NCI-H524 treated with DMSO at 0.1 percent for 48 hours (cell line): ENCODE measurements at places on chromosomes 5 and 9.

GRCh38 chr9:71725590-71726338 lies 42.5 kb downstream of the CEMIP2 start:
- DNase-seq: peak; percentile 0

- no peak for DNase-seq
Measured at GRCh38 chr5:53100606-53101005, 9.0 kb downstream of the MOCS2 start.

GRCh38 chr5:59528202-59528862 lies 365.2 kb downstream of the PDE4D start:
- no peak for DNase-seq

- no peak for DNase-seq
Measured at GRCh38 chr9:137454145-137454596, 5.0 kb downstream of the NSMF start.

GRCh38 chr5:16976625-16977008 lies 40.5 kb upstream of the MYO10 start:
- no peak for DNase-seq

DNA sequence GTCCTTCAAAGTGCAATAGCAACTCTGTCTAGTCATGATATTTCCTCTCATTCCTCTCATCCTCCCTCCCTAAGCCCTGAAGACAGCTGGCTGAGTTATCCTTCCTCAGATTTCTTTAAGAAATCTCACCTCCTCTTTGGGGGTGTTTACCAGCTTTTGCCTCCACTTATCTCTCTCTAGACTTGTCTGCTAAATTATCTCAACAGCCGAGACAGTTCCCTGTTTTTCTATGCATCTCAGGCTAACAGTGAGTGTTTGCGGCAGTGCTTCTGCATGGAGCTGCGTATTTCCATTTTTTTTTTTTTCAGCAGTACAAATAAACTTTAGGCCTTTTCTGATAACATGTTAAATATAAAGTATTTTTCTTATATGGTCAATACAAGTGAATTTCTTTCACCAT lies 20.9 kb downstream of the KCTD16 start:
- no peak for DNase-seq

- DNase-seq: no peak
Measured at GRCh38 chr5:10985721-10986110, 224.7 kb upstream of the DAP start.

- no peak for DNase-seq
Measured at GRCh38 chr9:131879181-131879910, 139.5 kb upstream of the RAPGEF1 start.

GRCh38 chr5:145852990-145853389 lies 17.8 kb upstream of the PRELID2 start:
- DNase-seq: no peak

GRCh38 chr9:69027355-69028097 lies 8.0 kb upstream of the FXN start:
- no peak for DNase-seq

DNA sequence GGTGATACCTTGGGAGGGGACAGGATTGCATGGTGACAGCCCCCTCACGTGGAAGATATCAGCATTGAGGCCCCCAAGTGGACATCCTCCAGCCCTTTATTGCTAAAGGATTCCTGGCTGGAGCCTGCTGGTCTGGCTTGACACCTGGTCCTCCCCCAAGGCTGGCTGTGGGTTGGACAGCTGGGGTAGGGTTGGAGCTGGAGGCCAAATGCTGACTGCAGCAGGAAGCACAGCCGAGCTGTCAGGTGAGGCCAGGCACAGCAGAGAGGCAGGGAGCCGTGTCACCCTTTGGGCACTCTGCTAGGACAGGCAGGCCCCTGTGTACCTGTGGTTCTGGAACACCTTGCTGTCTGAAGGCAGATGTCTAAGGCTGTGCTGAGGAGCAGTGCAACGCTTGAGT lies 2.2 kb downstream of the CACFD1 start:
- no peak for DNase-seq

DNA sequence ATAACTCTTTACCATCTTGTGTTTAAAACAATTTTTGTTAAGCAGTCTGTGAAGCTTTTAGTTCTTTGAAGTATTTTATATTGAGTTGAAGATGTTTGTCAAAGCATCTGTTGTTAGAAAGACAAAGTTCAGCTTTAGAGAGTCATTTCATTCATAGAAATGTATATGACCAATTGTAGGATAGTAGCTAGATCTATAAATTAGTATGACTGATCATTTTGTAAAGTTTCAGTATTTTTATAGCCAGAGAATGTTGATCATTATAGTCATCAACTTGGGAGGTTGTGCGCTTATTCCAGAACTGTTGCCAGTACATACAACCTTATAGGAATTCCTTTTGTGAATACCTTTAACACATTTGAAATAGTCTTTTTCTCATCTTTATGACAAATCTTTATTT lies 5.2 kb downstream of the NIPBL start:
- DNase-seq: no peak

GRCh38 chr9:131657940-131658339 lies 81.9 kb downstream of the RAPGEF1 start:
- no peak for DNase-seq

GRCh38 chr5:134215757-134216156 lies 10.1 kb downstream of the PPP2CA start:
- DNase-seq: no peak

DNA sequence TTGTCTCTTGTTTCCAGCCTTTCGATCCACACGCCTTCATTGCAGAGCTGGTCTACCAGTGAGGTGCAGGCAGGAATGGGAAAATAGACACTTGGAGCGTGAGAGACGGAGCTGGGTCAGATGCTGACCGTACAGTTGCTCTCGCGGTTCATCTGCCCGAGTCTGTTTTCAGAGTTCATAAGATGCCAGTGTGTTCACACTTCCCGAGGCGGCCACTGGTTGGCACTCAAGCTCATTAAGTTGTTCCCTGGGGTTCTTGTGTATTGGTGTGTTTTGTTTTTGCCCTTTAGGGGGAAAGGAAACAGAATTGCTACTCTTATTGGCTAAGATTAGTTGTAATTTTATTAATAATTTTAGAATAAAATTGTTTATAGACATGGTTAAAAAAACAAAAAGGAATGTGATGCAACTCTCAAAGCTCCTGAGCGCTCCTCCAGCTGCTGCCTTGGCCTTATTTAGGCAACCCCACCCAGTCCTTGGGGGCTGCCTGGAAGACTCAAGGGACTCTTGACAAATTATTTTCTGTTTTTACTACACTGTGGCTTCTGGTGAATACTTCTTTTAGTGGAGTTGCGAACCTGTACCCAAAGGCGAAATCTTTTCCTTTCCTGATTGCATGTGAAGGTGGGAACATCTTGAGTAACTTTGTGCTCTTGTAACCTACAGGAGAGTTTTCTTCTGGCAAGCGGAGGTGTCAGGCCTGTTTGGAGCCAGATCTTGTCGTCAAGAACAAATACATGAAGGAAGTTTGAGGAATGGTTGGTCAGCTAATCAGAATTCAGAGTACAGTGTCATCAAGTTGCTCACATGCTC lies 146.1 kb downstream of the MAST4 start:
- DNase-seq: no peak

- DNase-seq: no peak
Measured at GRCh38 chr5:139150367-139150999, 47.7 kb downstream of the SIL1 start.

GRCh38 chr5:80870442-80870841 lies 89.7 kb upstream of the RASGRF2 start:
- DNase-seq: no peak

GRCh38 chr9:122168356-122168755 lies 8.6 kb downstream of the MORN5 start:
- no peak for DNase-seq

GRCh38 chr9:130042406-130042884 lies 544 bp downstream of the FNBP1 start:
- no peak for DNase-seq

- DNase-seq: no peak
Measured at GRCh38 chr5:132456987-132457361, 33.6 kb downstream of the IRF1 start.

DNA sequence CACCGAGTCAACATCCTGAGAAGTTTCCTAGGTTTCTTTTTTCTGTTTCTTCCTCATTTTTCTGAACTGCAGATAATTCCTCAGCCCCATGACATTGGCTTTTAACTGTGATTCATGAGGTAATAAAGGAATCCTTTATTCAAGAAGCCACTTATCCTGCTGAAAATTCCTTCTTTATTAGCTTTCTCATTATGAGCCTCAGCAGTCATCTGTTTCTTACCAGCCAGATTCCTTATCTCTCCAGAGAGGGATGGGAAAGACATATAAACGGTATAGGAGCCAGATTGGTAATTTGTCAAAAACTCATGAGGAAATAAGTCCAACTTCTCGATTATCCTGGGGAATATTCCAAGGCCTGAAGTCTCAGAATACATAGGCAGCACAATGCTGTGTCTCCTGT lies 465.4 kb downstream of the ICE1 start:
- no peak for DNase-seq
